Hindlimb muscle (tissue), 1 donor: ENCODE measurements at places on chromosomes 7 and 10.
A peak's percentile ranks its signal among the peaks of the same experiment; 100 is the strongest.

DNA sequence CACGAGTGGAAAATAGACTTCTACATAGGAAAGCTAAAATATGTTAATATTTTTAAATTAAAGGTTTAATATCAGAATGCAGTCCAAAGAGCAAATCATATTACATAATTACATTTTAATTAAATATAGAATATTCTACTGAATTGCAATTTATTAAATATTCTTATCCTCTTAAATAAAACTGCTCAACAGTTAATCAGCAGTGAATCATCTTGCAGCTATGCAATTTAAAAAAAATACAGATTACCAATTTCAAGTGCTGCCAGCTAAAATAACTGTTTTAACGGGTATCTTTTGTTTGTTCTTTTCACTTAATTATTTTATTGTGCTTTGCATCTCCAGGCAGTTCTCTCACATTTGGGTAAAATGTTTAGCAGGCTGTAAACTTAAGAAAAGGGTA, 82.2 kb downstream of the ZNRF2 start:
- no peak for DNase-seq

DNA sequence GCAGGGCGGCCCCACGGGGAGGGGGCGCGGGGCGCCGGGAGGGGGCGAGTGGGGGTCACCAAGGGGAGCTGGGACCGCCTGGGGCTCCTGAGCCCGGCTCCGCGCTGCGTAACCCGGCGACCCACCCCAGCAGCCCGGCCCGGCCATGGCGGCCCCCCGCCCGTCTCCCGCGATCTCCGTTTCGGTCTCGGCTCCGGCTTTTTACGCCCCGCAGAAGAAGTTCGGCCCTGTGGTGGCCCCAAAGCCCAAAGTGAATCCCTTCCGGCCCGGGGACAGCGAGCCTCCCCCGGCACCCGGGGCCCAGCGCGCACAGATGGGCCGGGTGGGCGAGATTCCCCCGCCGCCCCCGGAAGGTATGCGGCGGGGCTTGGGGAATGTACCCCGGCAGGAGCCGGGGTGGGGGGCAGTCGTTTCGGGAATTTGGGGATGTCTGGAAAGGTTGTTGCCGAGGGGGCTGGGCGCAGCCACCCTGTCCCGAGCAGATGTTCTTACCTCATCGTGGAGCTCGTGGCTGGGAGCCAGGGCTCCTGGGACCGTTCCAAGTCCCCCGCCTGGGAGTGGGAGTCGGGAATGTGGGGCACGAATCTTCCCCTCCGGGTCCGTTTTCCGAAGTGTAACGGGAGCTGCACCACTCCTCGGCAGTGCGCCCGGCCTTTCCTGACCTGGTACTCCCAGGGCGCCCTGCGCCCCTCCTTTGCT, 431 bp downstream of the ZYX start:
- peak; percentile 74 for DNase-seq

GRCh38 chr10:23293145-23293724, 51.4 kb downstream of the C10orf67 start:
- peak; percentile 11 for DNase-seq

- DNase-seq, result no peak
These were observed 89.5 kb upstream of the CCDC6 start for GRCh38 chr10:59995862-59996261.

GRCh38 chr7:130867039-130867438, 133.0 kb upstream of the KLF14 start:
- no peak for DNase-seq

DNA sequence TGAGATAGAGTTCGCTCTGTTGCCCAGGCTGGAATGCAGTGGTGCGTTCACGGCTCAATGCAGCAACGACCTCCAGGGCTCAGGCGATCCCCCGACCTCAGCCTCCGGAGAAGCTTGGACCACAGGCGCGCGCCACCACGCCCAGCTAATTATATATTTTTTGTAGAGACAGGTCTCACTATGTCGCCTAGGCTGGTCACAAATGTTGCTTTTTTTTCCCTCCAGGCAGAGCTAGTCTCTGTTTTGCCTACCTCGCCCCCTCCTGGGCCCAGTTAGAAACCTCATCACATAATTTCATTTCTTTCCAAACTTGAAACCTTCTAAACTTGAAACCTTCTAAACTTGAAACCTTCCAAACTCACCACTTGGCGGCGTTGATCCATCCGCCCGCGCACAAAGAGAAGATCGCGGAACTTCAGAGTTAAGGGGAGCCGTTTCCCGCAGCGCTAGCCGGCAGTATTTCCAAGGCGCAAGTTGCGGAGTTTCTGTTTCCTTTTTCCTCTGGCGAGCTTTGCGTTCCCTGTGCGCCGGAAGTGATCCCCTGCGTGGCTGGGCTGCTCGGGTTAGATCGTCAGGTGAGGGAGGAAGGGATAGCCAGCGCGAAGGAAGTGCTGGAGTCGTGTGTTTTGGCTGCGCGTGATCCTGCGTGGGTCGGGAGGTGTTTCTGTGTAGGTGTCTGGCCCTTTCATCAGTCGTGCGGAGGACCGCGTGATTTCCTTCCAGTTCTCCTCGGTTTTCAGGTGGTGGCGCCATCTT, at the start of gene SSBP1:
Gene SSBP1 (plus strand): TSS at position 523 of the 756 bp plus-strand sequence. CDS start 809 bp downstream, outside the sequence.
- peak; percentile 96 for DNase-seq

- no peak for DNase-seq
These were observed 438.6 kb downstream of the TNS3 start for GRCh38 chr7:47143339-47143738.

- no peak for DNase-seq
These were observed 161.1 kb downstream of the CCDC71L start for GRCh38 chr7:106499897-106500296.

GRCh38 chr7:139557857-139558581, 34.5 kb downstream of the CLEC2L start:
- no peak for DNase-seq

DNA sequence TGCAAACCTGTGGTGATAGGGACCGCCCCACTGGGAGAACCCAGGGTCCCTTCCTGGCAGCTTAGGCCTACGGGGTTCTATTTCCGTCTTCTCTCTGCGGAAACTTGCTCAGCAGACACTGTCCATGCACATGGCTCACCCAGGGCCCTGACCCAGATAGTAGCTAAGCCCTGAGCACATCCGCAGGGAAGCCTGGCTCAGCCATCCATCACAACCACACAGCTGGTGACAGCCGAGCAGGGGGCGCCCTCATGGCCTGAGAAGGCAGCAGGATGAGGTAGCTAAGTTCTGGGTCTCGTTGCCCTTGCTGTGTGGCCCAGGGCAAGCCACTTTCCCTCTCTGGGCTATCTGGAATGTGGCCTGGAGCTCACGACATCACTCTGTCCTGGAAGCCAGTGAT, 23.3 kb downstream of the NPTX2 start:
- no peak for DNase-seq

GRCh38 chr7:93968911-93969620, 35.1 kb downstream of the BET1 start:
- no peak for DNase-seq

DNA sequence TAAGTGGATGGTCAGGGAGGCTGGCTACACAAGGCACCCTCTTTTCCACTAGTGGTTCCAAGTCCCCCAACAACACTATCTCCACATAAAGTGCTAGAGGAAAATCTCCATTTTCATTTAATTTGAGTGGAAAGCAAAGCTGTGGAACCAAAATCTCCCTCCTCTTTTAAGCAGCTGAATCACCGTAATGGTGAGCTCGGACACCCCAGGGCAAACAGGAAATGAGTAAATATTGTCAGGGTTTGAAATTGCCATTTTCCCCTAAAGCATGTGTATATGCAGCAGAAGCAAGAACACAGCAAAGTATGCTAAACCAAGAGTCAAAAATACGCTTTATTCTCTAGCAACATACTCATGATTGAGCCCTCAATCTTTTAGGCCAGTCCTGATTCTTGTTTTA, 143.7 kb downstream of the GPAM start:
- no peak for DNase-seq

- no peak for DNase-seq
These were observed 7.0 kb downstream of the CALML3 start for GRCh38 chr10:5531558-5532306.

DNA sequence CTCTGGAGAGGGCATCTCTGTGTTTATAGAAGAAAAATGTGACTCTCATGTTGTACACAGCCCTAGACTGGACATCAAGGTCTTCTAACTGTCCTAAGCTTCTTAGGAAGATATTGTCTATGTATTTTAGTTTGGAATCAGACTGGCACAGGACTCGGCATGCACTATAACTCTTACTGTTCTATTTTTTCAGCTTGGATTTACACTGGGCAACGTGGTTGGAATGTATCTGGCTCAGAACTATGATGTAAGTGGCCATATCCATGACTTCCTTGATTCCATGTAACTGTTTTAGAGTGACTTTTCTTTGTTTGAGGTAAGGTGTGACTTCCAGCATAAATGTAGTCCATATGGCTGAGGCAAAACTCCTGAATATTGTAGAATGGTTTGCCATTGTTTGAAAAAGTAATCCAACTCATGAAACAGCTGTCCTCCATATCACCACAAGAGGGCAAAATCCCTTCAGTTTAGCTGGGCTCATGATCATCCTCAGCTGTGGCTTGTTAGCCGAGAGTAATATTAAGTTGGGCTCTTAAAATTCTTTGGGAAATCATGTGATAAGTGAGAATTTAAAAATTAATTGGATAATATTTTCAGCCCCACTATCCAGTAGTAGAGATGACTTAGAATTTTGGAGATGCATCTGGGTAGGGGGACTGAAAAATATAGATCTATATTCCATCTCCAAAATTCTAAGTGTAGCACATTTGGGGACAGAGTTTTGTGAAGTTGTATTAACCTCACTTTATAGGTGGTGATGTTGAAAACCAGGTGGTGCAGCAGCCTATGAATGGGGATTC, 10.4 kb downstream of the STMP1 start:
- DNase-seq, result peak; percentile 50

DNA sequence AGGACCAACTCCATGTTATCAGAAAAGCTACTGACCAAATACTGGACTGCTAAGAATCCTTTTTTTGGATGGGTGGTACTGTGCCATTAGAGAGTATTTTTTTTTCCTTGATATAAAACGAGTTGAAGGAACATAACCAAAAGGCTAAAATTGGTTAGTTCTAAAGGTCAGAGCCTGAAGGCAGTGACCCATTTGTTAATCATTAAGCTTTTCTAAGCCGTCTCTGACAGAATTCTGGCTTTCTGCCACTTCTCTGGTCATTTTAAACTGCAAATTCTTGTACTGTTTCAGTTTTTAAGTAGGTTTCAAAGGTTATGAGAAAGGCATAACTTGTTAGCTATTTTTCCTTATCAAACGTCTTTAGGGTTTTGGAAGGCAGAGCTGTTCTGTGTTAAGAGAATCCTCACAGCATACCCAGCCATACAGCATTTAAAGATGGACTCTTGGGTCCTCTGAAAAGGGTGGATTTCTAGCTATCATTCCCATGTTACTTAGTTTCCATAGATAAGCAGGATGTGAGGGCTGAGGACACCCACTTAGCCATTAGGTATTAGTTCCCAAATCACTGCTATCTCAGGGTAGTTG, 196.8 kb downstream of the RNLS start:
- peak; percentile 10 for DNase-seq

GRCh38 chr7:69895446-69895845, 297.2 kb downstream of the AUTS2 start:
- DNase-seq, result no peak

GRCh38 chr7:18390535-18390907, 105.0 kb upstream of the HDAC9 start:
- DNase-seq, result no peak

- DNase-seq, result no peak
These were observed 3.2 kb downstream of the CSGALNACT2 start for GRCh38 chr10:43141421-43141820.

DNA sequence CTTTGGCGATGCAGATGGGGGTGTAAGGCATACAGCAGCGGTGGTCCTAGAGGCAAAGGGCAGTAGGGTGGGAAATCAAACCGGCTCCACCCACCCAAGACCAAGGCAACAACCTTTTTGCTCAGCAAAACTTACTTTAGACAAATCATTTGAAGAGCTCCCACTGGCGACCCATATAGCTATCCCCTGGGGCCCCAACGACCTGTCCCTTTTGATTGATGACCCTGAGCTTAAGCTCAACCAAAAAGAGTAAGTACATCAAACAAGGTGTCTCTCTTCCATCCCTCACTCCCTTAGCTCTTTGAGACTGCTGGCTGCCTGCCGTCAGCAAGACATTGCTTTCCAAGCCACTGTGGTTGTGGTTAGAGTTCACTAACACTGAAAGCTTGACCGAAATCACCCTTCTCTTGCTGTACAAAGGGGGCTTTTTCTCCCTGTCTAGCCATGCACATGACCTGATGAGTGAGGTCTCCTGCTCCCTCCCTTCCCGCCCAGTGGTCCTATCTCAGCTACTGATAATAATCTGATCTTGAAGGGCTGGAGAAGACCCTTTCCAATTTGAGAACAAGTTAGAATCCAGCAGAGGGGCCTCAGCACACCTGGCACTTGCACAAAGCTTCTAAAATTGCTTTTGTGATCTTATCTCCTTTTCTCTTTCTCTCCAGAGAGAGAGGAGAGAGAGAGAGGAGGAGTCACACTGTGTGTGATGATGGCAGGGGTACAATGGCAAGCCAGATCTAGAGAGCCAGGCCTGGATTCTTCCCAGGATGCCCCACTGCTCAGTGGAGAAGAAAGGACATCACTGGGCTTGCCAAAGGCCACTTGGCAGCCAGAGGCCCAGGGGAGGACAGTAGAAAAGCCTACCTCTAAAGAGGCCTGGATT, 42.2 kb downstream of the XPNPEP1 start:
- DNase-seq, result no peak

- no peak for DNase-seq
These were observed 54.4 kb upstream of the PCBD1 start for GRCh38 chr10:70942725-70943124.

DNA sequence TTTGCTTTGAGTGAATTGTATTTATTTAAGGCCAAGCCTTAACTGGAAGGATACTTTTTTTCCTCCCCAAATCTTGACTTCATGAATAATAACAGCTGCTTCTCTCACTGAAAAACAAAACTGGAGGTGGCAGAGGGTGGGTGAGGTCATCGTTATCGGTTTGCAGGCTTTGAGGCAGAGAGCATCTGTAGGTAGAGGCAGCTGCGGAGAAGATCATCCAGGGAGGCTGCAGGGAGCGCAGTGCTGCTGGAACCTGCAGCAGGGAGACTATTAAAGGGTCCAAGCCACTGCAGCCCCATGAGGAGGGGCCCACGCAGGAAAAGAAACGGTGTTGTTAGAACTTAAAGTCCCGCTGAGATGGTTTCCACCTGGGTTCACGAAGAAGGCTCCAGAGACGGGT, 112.1 kb upstream of the SDK1 start:
- DNase-seq, result no peak

DNA sequence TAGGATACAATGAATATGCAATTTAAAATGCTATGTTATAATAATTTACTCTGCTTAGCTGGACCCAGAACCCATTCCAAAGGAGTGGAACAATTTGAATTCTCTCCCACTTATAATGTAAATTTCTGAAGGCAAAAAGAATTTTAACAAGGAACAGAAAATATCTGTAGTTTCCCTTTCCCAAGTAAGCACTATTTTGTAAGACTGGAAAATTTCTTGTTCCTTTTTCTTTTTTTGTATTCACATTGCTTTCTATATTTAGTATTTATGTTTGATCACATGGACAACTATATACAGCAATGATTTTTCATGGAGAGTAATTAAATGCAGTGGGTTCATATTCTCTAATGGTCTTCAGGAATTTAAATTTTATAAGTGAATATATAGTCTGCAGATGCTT, 127.4 kb downstream of the GPR85 start:
- no peak for DNase-seq
